ENCODE measurements at places on chromosomes 2 and 18.

DNA sequence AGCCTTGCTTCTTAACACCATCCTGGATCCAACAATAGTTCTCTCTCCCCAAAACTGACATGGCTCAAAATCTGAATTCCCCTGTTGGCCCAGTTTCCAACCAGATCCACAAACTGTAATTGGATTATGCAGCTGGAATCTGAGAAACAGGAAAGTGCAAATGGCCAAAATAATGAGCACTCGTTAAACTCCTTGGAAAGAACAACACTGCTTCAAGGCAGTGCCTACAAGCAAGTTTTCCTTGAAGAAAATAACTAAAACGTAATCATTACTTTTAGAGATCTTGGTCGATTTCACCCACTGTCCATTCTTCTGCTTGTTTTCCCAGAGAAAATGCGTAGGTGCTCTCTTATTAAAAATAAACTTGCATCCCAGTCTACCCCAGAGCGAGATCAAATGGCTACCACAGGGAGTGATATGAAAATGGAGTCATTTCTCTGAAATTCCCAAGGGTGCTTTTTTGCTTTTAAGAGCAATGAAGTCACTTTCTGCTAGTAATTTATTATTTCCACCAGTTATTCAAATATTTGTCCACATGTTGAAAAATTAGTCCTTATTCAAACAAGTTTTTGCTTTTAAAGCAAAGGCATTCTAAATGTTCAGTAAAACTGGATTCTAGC, 264.2 kb downstream of the C1D start:
- DNase-seq, result no peak

DNA sequence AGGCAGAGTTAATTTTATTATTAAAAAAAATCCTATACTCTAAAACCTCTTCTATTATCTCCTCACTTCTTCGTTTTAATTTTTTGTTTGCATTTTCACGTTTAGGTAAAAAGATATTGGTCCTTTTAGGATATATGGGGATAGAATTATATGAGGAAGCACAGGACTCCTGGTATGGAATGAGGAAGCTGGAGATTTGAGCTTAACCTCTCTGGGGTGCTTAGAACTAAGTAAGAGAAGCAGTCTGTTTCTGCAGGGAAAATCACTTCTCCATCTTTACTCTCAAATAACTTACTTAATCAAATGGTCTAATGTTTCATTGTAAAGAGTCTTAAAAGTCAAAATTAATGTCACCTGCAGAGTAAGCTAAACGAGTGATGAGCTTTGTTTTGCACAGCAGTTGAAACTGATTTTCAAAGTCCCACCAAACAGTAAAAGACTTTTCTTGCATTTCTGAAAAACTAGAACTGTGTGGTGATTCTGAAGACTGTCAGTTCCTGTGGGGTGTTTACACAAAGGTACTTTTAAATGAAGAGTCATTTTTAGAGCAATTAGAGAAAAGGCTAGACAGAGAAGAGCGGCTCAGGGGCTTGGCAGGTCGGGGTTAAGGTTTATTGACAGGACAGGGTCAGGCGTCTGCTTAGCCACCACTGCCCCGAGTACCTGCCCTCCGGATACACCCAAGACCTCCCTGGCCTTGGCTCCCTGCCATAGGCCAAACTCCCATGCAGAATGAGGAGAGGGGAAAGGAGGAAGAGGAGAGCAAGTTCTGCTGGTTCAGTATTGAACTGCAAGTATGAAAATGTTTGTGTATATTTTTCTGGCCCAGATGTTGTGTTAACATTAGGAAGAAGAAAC, 21.6 kb downstream of the METAP1D start:
- no peak for DNase-seq

GRCh38 chr2:218582076-218582475, 13.4 kb downstream of the CNOT9 start:
- no peak for DNase-seq

GRCh38 chr2:17658251-17658843, 95.3 kb downstream of the SMC6 start:
- DNase-seq, result no peak

GRCh38 chr2:74975016-74975415, 16.6 kb downstream of the POLE4 start:
- DNase-seq, result no peak

- no peak for DNase-seq
Measured at GRCh38 chr2:54559593-54560145, 103.5 kb downstream of the SPTBN1 start.

DNA sequence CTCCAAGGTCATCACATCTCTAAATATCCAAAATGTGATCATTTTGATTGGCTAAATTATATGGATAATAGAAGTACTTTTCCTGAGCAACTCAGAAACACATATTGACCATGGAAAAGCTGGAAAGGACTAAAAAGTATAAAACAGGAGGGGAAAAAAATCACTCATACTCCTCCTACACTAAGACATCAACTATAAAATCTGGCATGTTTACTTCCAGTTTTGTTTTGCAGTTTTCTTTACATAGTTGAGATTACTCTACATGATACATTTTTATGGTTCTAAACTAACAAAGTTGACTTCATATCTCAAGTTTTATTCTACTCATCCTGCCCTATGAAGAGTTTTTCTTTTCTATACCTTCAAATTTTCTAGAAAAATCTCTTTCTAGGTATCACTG, 46.0 kb upstream of the SP3 start:
- DNase-seq, result no peak

DNA sequence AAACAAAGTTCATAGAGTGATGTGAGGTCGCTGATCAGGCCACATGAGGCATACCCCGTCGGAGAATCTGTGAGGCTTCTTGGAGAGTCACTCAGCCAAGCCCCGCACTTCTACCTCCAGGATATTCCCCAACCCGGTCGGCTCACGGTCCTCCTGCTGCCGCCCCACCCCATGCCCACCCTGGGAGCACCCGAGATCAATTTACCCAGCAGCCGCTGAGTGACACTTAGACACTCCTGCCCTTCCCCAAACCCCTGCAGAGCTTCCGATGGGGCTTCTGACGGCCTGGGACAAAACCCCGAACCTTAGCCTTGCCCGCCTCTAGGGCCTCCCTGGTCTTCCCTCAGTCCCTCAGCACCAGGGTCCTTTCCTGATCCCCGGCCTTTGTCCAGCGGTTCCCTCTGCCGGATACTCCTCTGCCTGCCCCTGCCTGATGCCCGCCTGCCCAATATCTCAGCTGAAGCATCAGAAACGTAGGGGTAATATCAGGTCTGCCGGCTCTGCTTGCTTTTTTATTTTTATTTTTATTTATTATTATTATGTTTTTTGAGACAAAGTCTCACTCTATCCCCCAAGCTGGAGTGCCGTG, 18.9 kb upstream of the OTOS start:
- DNase-seq, result no peak

DNA sequence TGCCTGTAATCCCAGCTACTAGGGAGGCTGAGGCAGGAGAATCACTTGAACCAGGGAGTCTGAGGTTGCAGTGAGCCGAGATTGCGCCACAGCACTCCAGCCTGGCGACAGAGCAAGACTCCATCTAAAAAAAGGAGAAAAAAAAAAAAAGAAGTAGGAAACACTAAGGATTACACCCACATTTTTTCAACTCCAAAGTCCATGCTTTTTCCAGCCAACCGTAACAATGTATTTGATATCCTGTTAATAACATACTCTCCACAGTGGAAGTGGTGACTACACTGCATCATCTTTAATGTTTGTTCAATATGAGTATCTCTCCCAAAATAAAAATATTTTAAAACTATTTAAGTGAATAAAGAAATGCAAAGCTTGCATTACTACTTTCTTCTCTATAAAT, 481.6 kb upstream of the ACVR2A start:
- DNase-seq, result no peak

Measured in stimulated activated CD8-positive, alpha-beta memory T cell treated with anti-CD3 and anti-CD28 coated beads, Interleukin-2, amount 100 ng/mL, for 1 hour (primary cell).